Hindlimb muscle (tissue), 1 donor: ENCODE measurements at places on chromosomes 11 and 22. TPM values are rescaled to one million over a fixed set of nuclear protein-coding genes. Genes with fewer than 3 reads are reported as not detected.

GRCh38 chr11:83063073-83063754, 8.5 kb downstream of the RAB30 start:
- DNase-seq: peak; percentile 14

DNA sequence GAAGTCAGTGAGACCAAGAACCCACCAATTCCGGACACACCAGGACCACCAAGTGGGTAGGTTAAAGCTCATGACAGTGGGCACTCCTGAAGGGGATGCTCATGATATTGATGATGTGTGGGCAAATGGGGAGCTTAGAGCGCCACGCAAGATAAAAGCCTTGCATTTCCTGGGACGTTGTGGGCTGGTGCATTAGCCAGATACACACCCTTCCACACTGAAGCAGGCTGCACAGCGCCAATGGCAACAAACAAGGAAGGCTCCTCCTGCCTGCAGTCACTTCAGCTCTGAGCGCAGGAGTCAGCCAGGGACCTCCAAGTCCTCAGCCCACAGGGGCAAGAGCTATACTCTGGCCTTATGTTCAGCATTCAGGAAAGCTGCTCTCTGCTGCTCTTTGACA, 20.6 kb downstream of the TMEM218 start:
- no peak for DNase-seq

DNA sequence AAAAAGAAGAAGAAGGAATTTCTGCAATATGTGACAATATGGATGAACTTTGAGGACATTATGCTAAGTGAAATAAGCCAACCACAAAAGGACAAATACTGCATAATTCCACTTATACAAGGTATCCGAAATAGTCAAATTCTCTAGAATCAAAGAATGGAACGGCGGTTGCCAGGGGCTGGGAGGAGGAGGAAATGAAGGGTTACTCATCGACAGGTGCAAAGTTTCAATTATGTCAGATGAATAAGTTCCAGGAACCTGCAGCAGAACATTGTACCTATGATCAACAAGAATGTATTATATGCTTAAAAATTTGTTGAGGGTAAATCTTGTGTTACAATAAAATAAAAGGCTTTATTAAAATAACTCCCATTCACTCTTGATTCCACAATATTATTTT, 49.0 kb downstream of the SC5D start:
- no peak for DNase-seq

GRCh38 chr22:30245985-30246813, at the start of gene LIF:
Gene LIF, minus strand, starts transcription at chr22:30246759. Its CDS starts 64 bp downstream, at chr22:30246695.
- DNase-seq: no peak

DNA sequence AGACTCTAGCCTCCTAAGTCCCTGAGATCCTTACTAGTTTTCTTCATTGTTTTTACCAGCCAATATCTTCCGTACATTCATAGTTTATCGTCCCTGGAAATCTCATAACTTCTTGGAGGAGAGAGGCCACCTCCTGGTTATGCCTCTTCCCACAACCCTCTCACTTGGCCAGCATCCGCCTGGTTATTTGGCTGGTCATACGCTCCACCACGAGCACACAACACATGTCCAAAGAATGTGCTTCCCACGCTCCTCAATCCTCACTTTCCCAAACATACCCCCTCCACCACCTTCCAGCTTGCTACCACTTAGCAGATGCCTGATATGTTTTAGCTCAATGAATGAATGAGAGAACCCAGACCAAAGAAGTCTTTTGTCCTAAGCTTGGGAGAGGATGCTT, 83.5 kb upstream of the EIF3D start:
- no peak for DNase-seq

DNA sequence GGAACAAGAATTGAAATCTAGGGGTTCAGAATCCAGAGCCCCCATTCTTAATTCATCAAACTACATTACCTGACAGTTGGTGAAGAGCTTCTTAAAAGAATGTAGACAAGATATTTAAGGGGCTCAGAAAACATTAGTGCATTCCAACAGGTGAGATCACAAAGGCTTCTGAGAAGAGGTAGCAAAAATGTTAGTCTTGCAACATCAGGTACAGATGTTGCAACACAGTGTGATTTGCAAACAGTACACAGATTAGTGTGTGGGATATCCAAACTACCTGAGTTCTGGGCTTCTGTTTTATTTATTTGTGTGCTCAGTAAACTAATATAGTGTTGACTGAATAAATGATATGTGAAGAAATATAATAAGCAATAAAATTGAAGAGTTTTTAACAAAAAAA, 11.8 kb downstream of the CASP4 start:
- no peak for DNase-seq

DNA sequence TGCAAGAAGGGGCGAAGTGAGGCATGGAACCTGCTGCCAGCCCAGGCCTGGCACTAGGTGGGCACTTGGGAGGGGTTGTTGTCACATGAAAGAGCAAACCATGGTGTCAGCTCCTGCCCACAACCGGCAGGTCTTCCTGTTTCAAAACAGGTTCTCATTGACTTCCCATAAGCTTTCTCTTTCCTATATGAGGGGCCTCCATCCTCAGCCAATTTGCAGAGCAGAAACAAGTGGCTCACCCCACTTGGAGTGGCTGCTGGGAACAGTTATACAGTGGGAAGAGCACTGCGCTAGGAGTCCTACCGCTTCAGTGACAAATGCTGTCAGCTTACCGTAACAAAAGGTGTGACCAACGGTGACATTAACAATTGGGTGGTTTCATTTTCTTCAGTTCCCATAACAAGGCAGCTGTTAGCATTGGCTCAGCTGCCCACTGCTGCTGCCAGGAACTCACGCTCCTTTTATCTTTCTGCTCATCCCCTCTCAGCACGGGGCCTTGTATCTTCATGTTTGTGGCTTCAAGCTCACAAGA, 10.2 kb upstream of the SSTR3 start:
- DNase-seq: no peak

DNA sequence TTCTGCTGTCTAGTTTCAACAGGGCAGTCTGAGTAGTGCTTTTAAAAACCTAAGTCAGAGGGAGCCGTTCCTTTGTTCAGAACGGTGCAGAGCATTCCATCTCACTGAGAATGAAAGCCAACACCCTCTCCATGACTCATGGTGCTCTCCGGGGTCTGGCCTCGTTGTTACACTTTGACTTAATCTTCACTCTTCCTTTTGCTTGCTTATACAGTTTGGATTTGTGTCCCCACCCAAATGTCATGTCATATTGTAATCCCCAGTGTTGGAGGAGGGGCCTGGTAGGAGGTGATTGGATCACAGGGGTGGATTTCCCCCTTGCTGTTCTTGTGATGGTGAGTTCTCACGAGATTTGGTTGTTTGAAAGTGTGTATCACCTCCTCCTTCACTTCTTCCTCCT, 292.2 kb downstream of the ST3GAL4 start:
- DNase-seq: no peak

GRCh38 chr11:31972623-31973022, 118.3 kb upstream of the RCN1 start:
- DNase-seq: no peak

DNA sequence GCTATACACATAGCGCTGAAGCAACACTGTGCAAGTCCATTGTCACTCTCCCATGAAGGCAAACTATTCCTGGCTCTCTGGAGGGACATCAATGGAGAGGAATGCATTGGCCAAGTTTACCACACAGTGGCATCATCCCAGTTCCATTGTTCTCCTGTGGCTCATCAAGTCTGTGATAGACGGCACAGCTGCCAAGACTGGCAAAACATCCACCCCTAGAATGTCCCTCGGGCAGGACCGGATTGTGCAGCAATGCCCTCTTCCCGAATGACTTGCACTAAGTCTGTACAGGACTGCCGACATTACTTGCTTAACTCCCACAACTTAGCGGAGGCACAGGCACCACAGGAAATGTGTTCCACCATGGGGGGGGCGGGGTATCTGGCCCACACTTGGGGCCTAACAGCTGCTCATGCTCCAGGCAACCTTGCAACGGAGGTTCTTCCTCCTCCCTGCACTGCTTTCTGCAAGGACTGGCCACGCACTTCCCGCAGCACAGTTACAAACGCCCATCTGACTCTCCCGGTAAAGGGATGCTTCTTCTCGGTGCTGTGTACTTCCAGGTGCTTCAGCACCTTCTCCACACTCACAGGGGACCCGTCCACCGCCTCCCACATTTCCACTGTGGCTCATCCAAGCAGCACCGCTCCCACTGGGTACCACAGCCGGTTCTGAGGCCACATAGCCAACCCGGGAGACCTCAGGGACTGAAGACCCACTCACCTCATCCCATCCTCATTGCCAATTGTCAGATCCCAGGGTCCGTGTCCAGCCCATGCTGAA, 1309.6 kb upstream of the RAG2 start:
- DNase-seq: no peak

DNA sequence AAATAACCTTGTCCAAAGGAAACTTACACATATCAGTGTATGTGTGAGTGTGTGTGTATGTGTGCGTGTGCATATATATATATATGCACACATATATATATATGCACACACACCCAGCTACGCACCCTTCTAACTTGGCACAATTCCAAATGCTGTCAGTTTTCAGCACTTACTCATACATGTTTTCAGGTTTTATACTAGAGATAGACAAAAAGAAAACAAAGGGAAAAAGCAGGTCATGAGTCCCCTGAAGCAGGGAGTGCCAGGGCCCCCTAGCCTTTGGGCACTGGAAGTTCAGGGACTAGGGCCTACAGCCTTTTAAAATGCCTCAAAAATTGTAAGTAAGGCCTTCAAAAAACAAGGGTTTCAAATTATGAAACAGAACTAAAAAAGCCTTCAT, 265.4 kb downstream of the CADM1 start:
- DNase-seq: no peak

GRCh38 chr11:111194860-111195568, 50.5 kb upstream of the POU2AF2 start:
- DNase-seq: no peak

DNA sequence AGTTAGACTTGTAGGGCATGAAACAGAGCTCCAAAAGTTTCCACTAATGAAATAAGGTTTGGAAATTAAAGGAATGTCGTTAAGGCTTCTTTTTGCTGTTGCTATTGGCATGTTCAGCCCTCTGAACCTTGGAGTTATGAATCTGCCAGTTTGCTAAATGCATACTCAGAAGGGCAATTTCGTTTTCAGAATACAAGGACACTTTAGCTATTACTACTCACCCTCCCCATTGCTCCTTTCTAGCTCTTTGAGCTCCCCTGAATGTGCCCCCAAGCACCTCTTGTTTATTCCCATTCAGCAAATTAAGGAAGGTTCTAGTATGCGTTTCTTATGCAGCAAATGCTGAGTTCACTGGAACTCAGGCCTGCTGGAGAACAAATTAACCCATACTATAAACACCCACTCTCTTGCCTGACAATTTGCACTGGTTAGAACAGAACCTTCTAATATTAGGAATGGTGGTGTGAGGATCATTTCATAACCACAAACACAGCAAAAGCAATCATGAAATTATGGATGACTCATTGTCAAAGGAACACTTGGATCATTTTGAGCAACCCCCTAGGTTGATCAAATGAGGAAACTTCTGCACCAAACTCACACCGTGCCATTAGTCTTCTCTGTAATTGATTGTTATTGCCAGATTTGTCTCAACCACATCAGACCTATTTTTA, 26.2 kb upstream of the LIN7C start:
- DNase-seq: no peak

DNA sequence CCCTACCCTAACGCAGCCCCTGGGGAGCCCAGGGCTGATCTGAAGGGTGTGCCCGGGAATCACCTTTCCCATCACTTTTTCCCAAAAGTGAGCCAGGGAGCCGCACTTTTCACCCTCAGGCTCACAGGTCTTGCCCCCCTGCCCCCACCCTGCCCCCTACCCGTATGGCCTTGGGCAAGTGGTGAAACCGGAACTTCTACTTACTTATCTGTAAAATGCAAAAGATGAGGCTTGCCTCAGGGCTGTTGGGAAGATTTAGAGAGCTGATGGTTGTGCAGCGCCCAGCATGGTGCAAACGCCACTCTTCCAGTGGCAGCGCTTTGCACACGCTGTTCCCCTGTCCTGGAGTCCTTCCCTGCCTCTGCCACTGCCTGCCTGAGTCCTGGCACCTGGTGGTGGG, 8.0 kb downstream of the SYT12 start:
- DNase-seq: no peak

DNA sequence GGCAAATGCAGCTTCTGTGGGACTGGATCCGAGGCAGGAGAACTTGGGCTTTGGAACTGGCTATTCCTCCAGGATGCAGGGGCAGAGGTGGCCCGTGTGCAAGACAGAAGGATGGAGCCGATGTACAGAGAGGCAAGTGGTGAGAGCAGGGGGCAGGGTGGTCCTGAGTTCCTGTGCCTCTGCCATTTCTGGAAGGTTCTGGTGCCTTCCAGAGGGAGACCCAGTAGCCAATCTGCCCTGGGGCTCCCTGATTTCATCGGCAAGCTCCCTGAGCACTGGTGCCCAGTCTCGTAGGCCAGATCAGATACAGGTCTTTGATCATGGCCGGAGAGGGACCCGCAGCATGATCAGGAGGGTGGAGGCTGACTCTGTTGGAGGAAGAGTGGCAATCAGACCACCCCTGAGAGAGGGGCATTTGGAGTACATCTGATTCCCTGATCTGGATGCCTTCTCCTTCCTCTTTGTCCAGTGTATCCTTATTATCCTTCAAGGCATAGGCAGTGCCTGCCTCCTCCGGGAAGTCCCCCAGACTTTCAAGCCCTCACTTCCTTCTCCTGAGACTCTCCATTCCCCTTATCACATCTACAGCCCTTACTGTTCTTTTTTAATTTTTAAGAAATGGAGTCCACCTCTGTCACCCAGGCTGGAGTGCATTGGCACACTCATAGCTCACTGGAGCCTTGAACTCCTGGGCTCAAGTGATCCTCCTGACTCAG, 9.7 kb downstream of the MRGPRD start:
- DNase-seq: no peak

- DNase-seq: no peak
Observed at GRCh38 chr11:123841174-123841573, 35.0 kb upstream of the OR6M1 start.

DNA sequence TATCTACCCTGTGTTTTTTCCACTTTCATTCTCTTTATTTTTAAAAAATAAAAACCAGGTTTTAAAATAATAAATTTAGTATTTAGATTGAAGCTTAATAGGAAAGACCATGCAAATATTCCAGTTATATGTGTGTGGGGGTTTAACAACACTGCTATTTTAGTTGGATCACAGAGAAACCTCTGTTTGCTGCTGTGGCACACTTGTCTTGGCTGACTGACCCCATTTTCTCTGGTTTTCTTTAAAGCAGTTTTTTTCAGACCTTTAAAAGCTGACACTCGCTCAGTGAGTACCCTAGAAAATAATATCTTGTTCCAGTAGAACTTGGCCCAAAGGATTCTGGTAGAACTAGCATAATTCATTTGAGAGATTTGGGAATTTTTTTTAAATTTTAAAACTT, 31.6 kb downstream of the ACER3 start:
- DNase-seq: no peak

The LGR4 gene
- polyA plus RNA-seq: 27.0 TPM

The PIWIL4 gene
- 5.6 TPM for polyA plus RNA-seq

The LDHAL6A gene
- polyA plus RNA-seq: 0.22 TPM

The FOLR3 gene
- 0.61 TPM for polyA plus RNA-seq

The MS4A15 gene
- polyA plus RNA-seq: not detected

The DMC1 gene
- polyA plus RNA-seq: 8.0 TPM

The DBX1 gene
- polyA plus RNA-seq: 8.0 TPM

The SLC5A12 gene
- polyA plus RNA-seq: 0.03 TPM
